ENCODE measurements at places on chromosomes 16 and 17.
A peak's percentile ranks its signal among the peaks of the same experiment; 100 is the strongest.

- H3K27ac ChIP-seq, result no peak overlapping the region
- no peak overlapping the region for H3K4me3 ChIP-seq
Observed at GRCh38 chr16:88553739-88554138, 16.5 kb upstream of the ZC3H18 start.

- H3K27ac ChIP-seq, result no peak overlapping the region
- H3K27me3 ChIP-seq, result no peaks in the 10 kb centered on the region
- DNase-seq, result no peak
Observed at GRCh38 chr16:55147396-55147795, 176.6 kb upstream of the IRX6 start.

DNA sequence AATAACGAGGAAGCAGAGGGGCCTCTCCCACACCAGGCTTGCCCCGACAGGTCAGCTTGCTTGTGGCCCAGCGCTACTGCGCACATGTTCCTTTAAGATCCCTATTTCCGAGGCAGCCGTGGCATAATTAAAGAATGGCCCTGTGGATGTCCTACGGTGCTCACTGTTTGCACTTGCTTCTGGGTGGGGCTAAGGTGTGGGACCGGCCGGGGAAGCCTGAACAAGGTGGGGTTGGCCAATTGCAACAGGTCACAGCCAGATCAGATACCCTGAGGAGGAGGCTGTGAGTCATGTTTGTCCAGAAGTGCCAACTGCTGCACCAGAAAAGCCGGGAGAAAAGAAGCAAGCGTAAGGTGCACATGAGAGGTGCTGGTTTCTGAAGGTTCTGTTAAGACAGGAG, 158.5 kb upstream of the CACNG5 start:
- peaks cover 5% of the 10 kb centered on the region for H3K4me1 ChIP-seq
- no peak overlapping the region for H3K4me3 ChIP-seq
- H3K36me3 ChIP-seq, result no peaks in the 10 kb centered on the region
- no peak for DNase-seq

- no peak overlapping the region for H3K27ac ChIP-seq
- no peak overlapping the region for H3K4me3 ChIP-seq
- H3K36me3 ChIP-seq, result peaks cover 6% of the 10 kb centered on the region
- peaks cover 13% of the 10 kb centered on the region for H3K4me1 ChIP-seq
- DNase-seq, result no peak
- no peaks in the 10 kb centered on the region for H3K27me3 ChIP-seq
Observed at GRCh38 chr16:28569021-28569420, 15.3 kb downstream of the SGF29 start.

- H3K4me1 ChIP-seq, result peaks cover 45% of the 10 kb centered on the region
- H3K27me3 ChIP-seq, result no peaks in the 10 kb centered on the region
- no peak for DNase-seq
- no peak overlapping the region for H3K4me3 ChIP-seq
- peak overlapping the region; percentile 6 for H3K27ac ChIP-seq
Observed at GRCh38 chr16:11098601-11099390, 154.4 kb downstream of the CLEC16A start.

DNA sequence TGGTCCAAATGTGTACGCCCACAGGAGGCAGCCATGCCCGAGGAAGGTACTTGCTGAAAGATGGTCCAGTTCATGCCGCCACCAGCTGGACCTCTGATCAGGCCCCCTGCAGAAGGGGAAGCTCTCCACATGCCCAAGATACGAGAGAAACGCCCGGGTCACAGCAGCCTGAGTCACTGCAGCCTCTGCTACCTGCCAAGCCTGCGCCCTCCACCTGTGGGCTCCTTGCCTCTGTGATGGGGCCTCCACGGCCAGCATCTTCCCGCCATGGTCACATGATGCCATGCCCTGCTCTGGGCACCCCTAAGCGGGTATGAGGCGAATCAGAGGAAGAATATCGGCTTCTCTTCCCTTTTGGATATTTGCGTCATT, 13.7 kb upstream of the KREMEN2 start:
- no peak overlapping the region for H3K4me3 ChIP-seq
- peaks cover 39% of the 10 kb centered on the region for H3K36me3 ChIP-seq
- peaks cover 6% of the 10 kb centered on the region for H3K4me1 ChIP-seq
- H3K27me3 ChIP-seq, result peaks cover 4% of the 10 kb centered on the region
- no peak overlapping the region for H3K27ac ChIP-seq

DNA sequence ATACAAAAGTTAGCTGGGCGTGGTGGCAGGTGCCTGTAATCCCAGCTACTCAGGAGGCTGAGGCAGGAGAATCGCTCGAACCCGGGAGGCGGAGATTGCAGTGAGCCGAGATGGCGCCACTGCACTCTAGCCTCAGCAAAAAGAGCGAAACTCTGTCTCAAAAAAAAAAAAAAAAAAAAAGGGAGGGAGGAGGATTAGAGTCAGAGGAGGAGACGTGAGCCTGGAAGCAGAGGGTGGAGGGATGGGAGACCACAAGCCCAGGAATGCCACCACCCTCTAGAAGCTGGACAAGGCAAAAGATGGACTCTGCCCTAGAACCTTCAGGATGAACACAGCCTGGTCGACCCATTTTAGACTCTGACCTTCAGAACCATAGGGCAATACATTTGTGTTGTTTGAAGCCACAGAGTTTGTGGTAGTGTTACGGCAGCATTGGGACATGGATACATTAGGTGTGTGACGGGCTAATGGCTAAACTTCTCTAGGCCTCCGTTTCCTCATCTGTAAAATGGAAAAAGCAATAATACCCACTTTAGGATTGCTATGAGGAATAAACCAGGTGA, 2.1 kb upstream of the SMIM22 start:
- H3K36me3 ChIP-seq, result peaks cover 33% of the 10 kb centered on the region
- no peak overlapping the region for H3K4me3 ChIP-seq
- DNase-seq, result no peak

DNA sequence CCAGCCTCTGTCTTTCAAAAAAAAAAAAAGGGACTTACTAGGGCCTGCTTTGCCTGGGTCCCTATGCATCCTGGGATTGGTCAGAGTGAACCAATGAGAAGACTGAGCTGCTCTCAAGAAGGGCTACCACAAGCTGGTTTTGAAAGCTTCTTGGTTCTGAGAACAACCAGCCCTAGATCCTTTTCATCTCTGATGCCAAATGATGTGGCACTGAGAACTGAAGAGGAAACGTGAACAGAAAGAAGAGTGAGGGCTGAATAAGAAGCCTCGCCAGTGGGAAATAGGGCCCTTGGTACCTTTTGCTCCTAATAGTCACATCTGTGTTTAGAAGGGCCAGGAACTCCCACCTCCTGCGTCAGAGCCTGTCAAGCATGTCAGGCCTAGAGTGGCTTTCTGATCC, 10.7 kb downstream of the TACO1 start:
- H3K36me3 ChIP-seq, result peaks cover 36% of the 10 kb centered on the region
- H3K4me1 ChIP-seq, result no peaks in the 10 kb centered on the region
- H3K27me3 ChIP-seq, result no peaks in the 10 kb centered on the region
- DNase-seq, result no peak
- no peak overlapping the region for H3K27ac ChIP-seq
- H3K4me3 ChIP-seq, result no peak overlapping the region

DNA sequence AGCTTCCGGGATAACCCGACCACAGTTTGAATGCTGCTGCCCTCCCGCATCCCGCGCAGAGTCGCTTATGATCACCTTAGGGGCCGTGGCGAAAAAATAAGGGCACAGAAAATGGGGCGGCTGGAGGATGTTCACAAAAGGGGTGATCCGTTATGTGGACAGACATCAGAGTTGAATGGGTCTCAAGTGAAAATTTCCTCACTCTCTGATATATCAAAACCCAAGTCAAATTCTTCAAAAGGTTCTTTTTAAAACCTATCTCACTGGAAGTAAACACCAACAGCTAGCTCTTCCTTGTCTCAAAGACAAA, 400 bp upstream of the CEP112 start:
- no peak for DNase-seq
- peak overlapping the region; percentile 71 for H3K4me3 ChIP-seq
- peaks cover 16% of the 10 kb centered on the region for H3K4me1 ChIP-seq
- H3K27me3 ChIP-seq, result no peaks in the 10 kb centered on the region
- peak overlapping the region; percentile 79 for H3K27ac ChIP-seq
- no peaks in the 10 kb centered on the region for H3K36me3 ChIP-seq
